ENCODE measurements at places on chromosomes 7 and 10.
A peak's percentile ranks its signal among the peaks of the same experiment; 100 is the strongest.

GRCh38 chr7:107948645-107949442 lies 54.1 kb downstream of the LAMB1 start:
- H3K27me3 ChIP-seq, result no peaks in the 10 kb centered on the region
- peaks cover 4% of the 10 kb centered on the region for H3K4me1 ChIP-seq
- H3K4me3 ChIP-seq, result no peak overlapping the region
- H3K36me3 ChIP-seq, result peaks cover 44% of the 10 kb centered on the region
- no peak for DNase-seq

GRCh38 chr10:91564508-91564907 lies 68.4 kb downstream of the PPP1R3C start:
- DNase-seq, result no peak
- H3K4me3 ChIP-seq, result no peak overlapping the region
- H3K4me1 ChIP-seq, result no peaks in the 10 kb centered on the region
- no peaks in the 10 kb centered on the region for H3K36me3 ChIP-seq

- H3K27me3 ChIP-seq, result no peaks in the 10 kb centered on the region
- no peak overlapping the region for H3K4me3 ChIP-seq
- H3K4me1 ChIP-seq, result peaks cover 17% of the 10 kb centered on the region
- no peak for DNase-seq
- H3K36me3 ChIP-seq, result no peaks in the 10 kb centered on the region
- no peak overlapping the region for H3K27ac ChIP-seq
Measured at GRCh38 chr7:123724817-123725253, 24.0 kb downstream of the WASL start.

- peak overlapping the region; percentile 89 for H3K27ac ChIP-seq
- peaks cover 27% of the 10 kb centered on the region for H3K4me1 ChIP-seq
- no peaks in the 10 kb centered on the region for H3K36me3 ChIP-seq
Measured at GRCh38 chr10:31317652-31318381, 1.2 kb upstream of the ZEB1 start.
